ENCODE measurements at places on chromosomes 6 and 20. TPM values are rescaled to one million over a fixed set of nuclear protein-coding genes. Genes with fewer than 3 reads are reported as not detected.
A peak's percentile ranks its signal among the peaks of the same experiment; 100 is the strongest.

DNA sequence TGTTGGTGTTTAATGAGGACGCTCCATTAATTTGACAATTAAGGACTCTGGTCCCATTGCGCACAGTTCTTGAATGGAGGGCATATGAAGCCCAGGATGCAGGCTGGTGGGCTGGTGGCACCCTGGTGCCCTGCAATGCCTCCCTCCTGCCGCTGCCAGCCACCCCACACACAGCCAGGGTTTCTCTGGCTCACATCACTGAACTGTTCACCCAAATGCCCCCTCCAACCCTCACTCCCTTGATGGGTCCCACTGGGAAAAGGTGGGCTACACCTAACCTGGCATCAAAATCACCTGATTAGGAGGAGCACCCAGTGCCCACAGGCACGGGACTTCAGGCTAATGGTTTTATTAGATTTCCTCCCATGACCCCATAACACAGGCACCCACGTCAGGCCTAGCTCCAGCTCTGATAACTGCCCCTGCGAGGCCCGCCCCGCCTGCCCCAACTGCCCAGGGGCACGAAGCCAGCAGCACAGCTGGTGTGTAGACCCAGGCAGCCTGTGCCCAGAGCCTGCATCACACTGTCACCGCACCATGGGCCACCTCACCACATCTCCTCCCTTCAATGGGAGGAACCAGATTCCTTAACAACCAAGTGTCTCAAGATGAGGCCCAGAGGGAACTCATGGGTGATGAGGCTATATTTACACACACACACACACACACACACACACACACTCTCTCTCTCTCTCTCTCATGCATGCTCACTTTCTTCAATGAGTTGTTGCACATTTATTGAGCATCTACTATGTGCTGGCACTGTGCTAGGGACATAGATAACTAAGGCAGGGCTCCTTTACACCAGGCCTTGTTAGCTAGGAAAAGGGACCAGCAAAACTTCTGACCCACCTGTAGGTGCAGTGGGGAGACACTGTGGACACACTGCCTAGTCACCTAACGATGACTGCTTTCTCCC lies 107.3 kb downstream of the NOL4L start:
- DNase-seq: no peak

GRCh38 chr6:39362487-39362865 lies 40.0 kb upstream of the KCNK16 start:
- DNase-seq: no peak

DNA sequence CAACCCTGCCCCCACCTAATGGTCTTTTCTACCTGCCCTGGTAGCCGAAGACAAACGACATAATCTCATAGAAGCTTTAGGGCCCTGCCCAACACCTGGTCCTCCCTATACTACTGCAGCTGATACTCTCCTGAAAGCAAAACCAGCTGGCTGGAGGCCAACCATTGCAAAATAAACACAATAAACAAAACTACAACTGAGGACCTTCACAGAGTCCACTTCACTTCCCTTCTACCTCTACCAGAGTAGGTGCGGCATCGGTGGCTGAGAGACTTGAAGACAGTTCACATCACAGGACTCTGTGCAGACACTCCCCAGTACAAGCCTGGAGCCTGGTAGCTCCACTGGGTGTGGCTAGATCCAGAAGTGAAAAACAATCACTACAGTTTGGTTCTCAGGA lies 476.2 kb downstream of the MMUT start:
- no peak for DNase-seq

DNA sequence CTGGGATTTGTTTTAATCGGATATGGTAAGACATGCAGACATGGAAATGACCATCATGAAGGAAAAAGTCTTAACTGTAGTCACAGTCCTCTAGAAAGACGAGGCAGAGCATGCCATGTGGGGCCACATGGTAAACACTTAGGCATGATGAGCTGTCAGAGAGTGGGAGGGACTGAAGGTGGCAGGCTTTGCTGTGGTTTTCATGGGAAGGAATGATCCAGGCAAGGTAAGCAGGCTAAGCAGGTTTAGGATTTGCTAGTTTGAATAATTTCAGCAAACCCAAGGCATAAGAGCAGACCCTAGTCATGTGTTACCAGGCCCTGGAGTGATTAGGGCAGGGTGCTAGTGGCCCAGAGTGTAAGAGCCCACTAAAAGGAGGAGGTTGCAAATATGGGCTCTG lies 47.2 kb upstream of the STMND1 start:
- peak; percentile 3 for DNase-seq

- DNase-seq: no peak
Measured at GRCh38 chr6:7249391-7249790, 63.6 kb downstream of the SSR1 start.

DNA sequence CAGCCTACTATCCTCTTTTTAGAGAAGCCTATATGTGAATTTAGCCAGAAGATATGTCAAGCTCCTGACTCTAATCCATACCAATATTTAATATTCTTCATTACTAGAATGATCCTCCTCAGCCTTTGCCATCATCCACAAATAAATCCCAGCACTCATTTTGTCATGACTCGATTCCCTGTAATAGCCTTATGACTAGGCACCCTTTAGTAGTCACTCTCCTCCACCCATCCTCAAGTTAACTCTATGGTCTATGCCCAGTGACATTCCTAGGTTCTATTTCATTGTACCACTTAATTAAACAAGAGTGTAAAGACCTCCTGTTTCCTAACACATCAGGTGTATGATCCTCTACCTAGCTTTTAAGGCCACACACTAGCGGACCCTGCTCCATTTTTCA lies 450.4 kb upstream of the CITED2 start:
- no peak for DNase-seq

- no peak for DNase-seq
Measured at GRCh38 chr6:129866688-129867087, 5.6 kb upstream of the TMEM244 start.

DNA sequence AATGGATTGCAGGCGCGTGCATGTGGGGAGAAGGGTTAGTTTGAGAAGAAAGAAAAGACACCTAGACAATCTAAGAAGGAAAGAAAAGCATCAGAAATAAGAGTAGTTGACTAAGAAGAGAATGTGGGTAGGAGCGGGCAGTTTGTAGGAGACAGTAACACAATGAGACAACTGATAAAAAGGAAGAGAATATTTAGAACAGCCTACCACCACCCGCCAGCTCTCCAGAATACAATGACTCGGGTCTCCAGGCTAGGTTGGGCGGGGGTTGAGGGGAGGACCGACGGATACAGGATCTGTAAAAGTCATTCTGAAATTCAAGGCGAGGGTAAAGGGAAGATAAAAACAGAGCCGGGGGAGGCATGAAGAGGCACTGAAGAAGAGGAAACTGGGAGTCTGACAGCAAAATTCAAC lies 712 bp downstream of the ABHD16A start:
- DNase-seq: no peak

DNA sequence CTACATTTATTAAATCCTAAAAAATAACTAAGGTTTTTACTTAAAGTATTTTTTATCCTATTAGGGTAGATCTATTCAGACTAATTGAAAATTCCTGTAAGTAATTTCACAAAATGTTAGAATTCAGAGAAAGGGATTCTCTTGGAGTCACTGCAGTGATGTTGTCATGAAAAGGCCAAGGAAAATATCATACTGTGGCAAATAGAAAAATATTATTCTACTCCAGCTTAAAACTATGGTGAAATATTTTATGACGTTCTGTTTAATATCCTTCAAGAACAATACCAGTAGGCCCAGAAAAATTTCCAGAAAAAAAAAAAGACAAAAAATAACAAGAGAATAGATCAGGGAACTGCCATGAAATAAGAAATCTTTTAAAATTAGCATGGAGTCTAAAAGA lies 73.6 kb downstream of the FILIP1 start:
- no peak for DNase-seq

DNA sequence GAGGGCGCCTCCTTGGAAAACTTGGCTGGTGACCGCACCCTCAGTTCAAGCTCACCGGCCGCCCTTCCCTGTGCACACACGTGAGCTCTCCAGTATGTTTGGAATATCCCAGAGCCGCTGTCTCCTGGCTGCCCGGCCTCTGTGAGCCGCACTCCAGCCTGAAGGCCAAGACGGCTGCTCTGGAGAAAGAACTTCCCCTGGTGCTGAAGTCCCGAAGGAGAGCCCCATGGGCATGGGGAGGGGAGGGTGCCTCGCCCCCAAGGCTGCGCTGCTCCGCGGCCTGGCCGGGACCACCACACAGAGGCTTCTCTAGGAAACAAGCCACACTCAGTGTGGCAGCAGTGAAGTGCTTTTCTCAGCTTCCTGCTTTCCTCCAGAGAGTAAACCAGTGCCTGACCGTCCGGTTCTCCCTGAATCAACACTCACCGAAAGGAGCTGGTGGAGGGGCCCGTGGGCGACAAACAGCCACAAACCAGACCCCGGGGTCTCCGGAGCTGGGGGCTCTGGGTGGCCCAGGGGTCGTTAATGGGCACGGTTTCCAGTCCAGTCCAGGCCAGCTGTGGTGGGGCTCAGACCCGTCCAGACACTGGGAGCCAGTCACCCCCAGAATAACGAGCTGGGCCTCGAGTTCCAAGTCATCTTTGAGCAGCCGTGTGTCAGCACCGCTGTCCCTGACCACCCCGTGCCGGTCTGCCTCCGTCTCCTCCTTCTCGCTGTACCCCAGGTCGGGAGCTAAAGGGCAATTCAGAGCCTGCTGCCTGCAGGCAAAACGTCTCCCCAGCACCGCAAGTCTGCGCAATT lies 87.4 kb upstream of the BHLHE23 start:
- no peak for DNase-seq

GRCh38 chr6:2508071-2508470 lies 242.7 kb downstream of the MYLK4 start:
- no peak for DNase-seq

GRCh38 chr6:33213989-33214335 lies 5.7 kb downstream of the RING1 start:
- no peak for DNase-seq

DNA sequence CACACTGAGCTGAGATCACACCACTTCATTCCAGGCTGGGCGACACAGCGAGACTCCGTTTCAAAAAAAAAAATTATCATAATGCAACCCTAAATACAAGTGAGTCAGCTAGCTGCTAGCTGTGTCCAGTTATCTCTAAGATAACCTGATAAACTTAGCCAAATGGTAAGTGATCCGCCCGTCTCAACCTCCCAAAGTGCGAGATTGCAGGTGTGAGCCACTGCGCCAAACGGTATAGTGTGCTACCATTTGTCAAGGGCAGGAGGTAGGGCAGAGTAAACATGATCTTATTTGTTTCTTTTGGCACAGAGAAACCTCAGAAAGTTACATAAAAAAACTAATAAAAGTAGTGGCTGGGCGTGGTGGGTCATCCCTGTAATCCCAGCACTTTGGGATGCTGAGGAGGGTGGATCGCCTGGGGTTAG lies 4.7 kb upstream of the C6orf132 start:
- DNase-seq: no peak

DNA sequence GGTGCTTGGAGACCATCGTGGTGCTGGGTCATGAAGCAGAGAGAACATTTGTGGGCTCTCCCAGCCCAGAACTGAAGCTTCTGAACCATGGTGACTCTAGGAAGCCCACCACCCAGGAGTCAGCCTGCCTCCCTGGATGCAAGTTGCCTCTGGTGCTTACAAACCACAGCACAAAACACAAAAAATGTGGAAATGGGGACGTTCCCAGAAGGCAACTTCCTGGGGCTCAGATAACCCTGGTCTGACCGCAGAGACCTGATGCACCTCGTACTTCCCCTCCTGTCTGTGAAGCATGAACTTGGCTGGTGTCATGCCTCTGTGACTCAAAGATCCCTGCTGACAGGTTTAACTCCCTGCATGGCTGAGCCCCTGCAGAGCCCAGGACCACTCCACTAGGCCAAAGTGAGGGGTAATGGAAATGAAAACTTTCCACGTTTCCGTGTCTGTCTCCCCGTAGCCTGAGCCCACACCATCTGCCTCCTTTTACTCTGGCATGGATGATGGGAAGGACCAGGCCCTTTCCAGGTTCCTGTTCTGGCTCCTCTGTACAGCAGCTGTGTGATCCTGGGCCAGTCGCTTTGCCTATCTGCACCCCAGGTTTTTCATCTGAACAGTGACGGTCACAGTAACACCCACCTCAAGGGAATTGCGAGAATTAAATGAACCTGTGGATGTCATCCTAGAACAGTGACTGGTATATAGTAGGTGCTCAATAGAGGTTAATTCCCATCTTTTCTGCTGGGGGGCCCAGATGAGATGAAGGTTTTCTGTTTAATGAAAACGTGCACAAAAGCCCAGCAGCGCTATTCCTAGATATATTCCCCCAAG lies 57.7 kb downstream of the PPP1R16B start:
- DNase-seq: no peak

DNA sequence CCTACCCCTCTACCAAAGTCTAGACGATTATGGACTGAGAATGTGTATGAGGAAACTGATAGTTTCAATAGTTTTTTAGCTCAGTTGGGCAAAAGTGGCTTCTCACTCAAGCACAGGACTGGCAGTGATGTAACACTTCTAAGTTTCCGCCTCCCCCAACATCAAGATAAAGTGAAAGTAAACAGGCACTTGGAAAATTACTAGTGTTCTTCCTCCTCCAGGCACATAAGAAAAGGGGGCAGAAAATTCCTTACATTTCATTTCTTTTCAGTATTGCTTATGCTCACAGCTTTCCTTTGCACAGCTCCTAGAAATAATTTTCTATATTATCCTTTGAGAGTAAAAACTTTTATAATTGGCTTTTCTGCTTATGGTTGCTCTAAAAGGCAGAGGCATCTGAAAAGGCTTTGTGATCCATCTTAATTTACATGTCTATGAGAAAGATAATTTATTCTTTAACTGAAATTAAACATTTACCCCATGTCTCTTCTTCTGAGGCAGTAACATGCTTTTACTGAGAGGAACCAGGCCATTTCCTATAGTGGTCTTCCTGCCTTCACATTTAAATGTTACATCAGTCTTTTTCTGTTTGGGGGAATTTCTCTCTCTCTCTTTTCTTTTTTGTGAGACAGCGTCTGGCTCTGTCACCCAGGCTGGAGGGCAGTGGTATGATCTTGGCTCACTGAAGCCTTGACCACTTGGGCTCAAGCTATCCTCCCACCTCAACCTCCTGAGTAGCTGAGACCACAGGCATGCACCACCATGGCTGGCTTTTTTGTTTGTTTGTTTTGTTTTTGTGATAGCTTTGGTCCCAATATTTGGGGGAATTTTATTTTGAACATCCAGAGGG lies 65.0 kb upstream of the EEF1A1 start:
- DNase-seq: peak; percentile 90

The PEX6 gene
- 46.0 TPM for total RNA-seq

The TAAR9 gene
- not detected for total RNA-seq

The GABRR1 gene
- total RNA-seq: not detected

The NKAIN4 gene
- 7.5 TPM for total RNA-seq

The VSX1 gene
- total RNA-seq: not detected

The MRPL2 gene
- 25.4 TPM for total RNA-seq

The WFDC12 gene
- not detected for total RNA-seq

The FAM209B gene
- total RNA-seq: not detected

The SAMD3 gene
- not detected for total RNA-seq
